ENCODE measurements at places on chromosomes 11 and 22. TPM values are rescaled to one million over a fixed set of nuclear protein-coding genes. Genes with fewer than 3 reads are reported as not detected.
A peak's percentile ranks its signal among the peaks of the same experiment; 100 is the strongest.

Gene GDPD4
- not detected for total RNA-seq

Gene BRD1
- 31.2 TPM for total RNA-seq

Gene EP300
- 106 TPM for total RNA-seq

Gene C11orf16
- total RNA-seq = not detected

Gene DUSP8
- total RNA-seq = 5.4 TPM

Gene GUCY1A2
- not detected for total RNA-seq

Gene BEST1
- 1.9 TPM for total RNA-seq

Gene SULT4A1
- total RNA-seq = not detected

Gene SMIM35
- not detected for total RNA-seq

Gene CD3D
- total RNA-seq = 161 TPM

Gene DBX1
- total RNA-seq = not detected

DNA sequence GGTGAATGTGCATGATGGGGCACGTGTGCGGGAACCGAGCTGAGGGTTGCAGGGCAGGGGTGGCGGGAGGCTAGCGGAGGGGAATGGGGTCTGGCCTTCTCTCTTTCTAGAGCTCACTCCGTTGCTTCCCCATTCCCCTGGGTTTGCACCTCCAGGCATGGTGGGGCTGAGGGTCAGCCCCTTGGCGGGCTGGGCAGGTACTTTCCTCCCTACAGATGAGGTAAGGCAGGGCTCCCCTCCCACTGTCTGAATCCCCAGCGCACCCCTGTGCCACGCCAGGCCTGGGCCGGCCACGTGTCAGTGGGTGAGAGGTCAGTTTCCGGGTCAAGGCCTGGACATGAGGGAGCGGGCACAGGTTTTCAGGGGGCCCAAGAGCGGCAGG lies 8.9 kb downstream of the SUSD2 start:
- DNase-seq = peak; percentile 60

DNA sequence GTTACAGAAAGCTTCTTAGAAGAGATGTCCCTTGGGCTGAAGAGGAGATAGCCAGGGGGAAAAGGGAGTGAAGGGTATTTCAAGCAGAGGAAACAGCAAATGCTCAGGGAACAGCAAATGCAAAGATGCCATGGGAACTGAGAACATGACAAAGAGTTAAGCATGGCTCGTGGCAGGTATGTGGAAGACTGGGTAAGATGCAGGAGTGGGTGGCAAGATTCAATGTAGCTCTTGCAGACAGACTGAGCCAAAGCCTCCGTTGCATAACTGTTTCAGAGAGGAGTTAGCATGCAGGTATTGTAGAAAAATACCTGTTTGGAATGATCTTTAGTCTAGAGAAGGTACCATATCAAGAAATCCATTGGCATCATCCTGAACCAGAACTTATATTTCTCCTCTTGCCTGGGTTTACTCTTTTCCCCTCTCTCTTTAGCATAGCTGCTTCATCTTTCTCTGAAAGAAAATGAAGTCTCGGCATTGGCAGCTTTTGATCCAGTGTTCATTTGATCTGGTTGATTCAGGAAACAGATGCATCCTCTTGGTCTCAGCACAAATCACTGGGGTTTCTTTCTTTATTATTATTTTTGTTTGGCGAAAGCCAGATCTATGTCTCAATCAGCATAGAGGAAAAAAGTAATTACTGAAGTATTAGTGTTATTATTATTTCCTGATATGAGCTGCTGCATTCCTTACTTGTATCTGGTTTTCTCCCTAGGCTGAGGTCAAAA lies 41.7 kb upstream of the NUP160 start:
- no peak for DNase-seq

GRCh38 chr11:66011239-66011784 lies 496 bp upstream of the CST6 start:
- no peak for DNase-seq

DNA sequence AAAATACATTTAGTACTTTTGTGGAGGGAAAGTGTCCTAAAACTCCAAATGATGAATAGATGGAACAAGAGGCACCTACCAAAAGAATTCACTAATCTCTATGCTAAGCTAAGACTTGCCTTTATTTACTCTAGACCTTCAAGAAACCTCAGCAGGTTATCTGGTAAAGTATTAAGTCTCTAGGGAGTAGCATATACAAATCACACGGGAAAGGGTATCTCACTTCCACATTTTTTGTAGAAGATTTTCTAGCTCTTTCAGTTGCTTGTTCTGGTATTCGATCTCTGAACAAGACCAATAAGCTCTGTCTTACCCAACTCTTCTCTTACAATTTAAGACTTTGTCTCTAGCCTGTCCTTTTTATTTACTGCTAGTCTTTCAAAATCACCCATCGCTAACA lies 18.1 kb upstream of the CADM1 start:
- no peak for DNase-seq

DNA sequence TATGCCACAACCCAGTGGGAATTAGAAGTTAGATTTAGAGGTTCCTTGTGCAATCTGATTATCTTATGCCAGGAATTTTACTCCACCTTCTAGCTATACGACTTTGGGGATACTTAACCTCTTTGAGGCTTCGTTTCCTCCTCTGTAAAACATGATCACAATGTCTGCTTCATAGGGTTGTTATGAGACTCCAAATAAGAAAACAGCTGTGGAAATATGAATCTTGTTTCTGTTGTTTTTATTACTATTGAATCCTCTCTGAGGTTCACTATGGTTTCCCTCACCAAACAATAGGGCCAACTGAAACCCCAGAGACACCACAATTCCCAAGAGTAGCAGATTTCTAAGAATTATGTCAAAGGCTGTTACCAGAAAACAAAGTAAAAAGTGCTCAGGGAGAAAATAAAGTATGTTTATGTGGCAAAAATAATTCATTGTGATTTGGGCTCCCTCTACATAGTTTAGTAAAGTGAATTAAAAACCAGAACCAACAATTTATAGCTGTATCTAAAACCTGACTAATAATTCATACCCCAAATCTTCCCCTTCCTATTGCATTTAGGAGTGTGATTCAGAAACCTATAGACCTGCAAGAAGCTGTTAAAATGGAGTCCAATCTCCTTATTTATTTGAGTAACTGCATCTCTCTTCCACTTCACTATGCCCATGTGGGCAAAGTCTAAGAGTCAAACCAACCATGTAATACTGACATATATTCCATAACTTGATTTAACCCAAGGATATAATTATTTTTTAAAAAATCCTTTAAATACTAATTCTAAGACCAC lies 38.4 kb downstream of the AMBRA1 start:
- no peak for DNase-seq

GRCh38 chr22:24435861-24436371 lies 8.5 kb downstream of the ADORA2A start:
- peak; percentile 42 for DNase-seq

- DNase-seq = peak; percentile 38
Measured at GRCh38 chr11:128908391-128909246, 17.5 kb downstream of the KCNJ5 start.

DNA sequence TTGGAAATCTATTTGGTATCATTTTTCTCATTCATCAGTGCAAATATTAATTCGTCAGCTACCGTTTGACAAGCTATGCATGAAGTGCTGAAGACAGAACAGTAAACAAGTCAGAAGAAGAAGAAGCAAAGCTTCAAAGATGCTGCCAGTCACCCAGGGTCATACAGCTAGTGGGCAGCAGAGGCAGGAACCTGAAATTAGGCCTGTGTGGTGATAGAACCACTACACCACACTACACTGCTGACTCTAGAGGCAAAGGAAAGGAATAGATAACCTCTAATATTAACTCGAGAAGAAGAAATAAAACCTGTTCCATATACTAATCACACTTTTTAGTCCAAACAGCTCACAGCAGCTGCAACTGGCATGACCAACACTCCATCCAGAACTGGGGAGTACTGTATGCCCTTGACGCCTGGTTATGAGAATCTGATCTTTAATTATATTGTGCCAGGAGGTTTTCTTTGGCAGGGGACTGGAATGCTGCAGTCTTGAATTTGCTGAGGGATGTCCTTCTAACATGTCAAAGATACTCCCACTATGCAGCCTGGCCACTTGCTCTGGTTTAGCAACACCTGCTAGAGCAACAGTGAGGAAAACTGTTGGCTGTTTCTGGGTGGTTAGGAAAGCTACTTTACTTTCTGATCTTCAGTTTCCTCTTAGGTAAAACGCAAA lies 73.0 kb downstream of the PAK1 start:
- DNase-seq = no peak

GRCh38 chr11:121887569-121887968 lies 228.4 kb downstream of the BLID start:
- no peak for DNase-seq

DNA sequence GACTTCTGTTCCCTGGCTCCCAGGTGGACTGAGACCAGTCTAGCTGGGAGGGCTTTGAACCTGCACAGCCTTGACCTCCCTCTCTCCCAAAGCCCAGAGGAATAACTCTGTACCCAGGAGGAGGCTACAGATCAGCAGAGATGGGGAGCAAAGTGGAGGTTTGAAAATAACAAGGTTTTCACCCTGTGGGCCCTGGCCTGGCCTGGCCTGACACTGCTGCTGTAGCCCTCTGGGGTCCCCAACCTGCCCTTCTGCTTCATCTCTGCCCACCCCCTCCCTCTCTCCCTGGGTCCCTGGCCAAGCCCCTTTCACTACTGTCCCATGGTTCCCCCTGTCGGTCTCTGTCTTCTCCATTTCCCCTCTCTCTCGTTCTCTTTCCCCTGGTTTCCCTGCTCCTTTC lies 225.2 kb downstream of the BUD13 start:
- DNase-seq = no peak

DNA sequence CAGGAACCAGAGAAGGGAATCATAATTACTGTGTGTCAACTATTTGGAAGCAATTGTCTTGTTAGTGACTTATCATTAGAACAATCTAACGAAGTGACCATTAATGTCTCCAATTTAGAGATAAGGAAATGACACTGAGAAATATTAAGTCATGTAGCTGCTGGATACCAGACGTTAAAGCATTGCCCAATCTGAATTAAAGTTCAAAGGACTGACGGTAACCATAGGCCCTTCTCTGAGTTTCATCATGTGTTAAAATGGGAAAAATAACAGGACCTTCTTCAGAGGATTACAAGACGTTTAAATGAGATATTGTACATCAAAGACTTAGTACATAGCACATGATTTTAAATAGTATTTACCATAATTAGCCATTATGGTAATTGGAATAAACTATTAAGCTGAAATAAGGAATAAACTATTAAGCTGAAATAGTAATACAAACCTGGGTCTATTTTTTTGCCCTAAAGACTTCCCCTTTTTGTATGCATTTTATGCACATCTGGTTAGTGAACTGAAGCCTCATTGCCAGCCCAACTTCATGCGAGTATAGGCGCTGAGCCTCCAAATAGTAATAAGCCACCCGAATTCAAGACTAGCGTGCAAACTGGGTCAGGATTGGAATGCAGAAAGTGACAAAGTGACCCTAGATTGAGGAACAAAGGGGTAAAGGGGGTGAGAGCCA lies 41.0 kb downstream of the GLYATL1 start:
- no peak for DNase-seq

DNA sequence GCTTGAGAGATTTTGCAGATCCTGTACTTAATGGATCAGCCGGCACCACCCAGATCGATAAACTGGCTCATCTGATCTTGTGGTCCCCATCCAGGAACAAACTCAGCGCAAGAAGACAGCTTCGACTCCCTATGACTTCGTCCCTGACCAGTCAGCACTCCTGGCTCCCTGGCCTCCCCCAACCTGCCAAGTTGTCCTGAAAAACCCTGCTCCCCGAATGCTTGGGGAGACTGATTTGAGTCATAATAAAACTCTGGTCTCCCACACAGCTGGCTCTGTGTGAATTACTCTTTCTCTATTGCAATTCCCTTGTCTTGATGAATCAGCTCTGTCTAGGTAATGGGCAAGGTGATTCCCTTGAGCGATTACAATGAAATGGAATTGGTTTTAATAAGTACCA lies 29.5 kb downstream of the OR2AG2 start:
- no peak for DNase-seq

GRCh38 chr11:76601724-76602123 lies 68.8 kb downstream of the LRRC32 start:
- DNase-seq = no peak

GRCh38 chr11:40986320-40986719 lies 473.1 kb downstream of the LRRC4C start:
- no peak for DNase-seq

DNA sequence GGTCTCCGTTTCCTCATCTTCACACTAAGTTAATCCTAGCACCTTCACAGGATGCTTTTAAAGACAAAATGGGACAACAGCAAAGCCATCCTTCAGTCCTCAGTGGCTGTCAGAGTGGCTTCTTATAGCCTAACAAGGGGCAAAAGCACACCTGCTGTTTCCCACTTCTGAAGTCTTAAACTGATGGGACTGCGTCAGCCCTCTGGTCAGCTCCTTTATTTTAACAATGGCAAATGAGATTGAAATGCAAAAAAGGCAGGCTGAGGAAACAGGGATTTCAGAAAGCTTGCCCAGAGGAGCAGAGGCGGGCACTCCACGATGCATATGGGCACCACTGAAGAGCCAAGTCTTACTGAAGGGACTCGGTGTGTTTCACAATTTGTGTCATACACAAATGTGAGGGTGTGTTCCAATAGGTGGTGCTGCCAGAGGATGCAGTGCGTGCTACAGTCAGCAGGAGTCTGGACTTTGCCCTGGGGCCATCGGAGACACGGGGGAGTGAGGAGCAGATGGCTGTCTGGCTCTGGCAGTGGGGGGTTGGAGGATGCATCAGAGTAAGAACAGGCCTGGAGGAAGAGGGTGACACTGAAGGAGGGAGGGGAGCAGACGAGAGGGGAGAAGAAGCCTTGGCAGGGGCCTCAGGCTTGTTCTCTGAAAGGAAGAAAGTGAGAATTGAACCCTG lies 47.3 kb downstream of the TENM4 start:
- DNase-seq = no peak

DNA sequence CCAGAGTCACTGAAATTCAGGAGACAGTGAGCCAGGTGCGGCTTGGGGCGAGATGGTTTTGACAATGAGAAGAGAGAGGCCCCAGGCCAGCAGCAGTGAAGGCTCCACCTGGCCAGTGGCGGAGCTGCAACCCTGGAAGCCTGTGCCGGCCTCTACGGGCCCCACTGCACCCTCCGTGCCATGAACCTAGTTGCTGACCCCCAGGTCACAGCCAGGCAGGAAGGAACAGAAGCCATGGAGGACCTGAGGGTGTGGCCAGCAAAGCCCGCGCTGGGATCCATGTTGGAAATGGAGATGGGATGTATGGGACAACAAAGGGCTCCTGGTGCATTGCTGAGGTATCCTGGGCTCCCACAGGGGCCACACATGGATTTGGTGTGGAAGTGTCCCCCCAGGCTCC lies 1528.5 kb downstream of the BRD1 start:
- DNase-seq = no peak

- DNase-seq = no peak
Measured at GRCh38 chr11:9803685-9804418, 140.0 kb downstream of the SWAP70 start.

- DNase-seq = peak; percentile 74
Measured at GRCh38 chr11:119666463-119667131, 62.4 kb downstream of the NECTIN1 start.

- peak; percentile 73 for DNase-seq
Measured at GRCh38 chr11:14249121-14249963, 109.6 kb downstream of the RRAS2 start.

- DNase-seq = no peak
Measured at GRCh38 chr22:37345863-37346504, 63.7 kb downstream of the CYTH4 start.

GRCh38 chr11:77602381-77603088 lies 12.8 kb downstream of the AQP11 start:
- no peak for DNase-seq
